ENCODE measurements at places on chromosomes 1 and 21.

GRCh38 chr1:30950053-30950452 is 41.5 kb upstream of the SDC3 start:
- DNase-seq, result no peak

DNA sequence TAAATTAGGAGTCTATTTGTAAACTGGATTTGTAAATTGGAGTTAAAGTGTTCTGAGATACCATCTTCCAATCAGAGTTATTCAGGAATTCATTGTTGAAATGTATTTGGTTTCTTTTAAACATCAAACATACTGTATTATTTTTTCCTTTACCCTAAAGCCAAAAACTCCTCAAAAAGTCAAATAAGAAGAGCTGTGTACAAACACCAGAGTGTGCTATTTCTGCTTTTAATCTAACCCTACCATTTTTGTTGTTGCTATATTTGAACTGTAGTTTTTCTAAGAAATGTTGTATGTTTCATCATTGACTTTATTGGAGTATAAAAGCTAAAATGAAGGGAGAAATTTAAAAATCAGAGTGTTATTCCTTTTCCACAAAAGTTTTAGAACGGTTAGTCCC is 35.8 kb downstream of the SLC30A7 start:
- DNase-seq, result no peak

- no peak for DNase-seq
These were observed 910 bp downstream of the LCE3A start for GRCh38 chr1:152621993-152622392.

DNA sequence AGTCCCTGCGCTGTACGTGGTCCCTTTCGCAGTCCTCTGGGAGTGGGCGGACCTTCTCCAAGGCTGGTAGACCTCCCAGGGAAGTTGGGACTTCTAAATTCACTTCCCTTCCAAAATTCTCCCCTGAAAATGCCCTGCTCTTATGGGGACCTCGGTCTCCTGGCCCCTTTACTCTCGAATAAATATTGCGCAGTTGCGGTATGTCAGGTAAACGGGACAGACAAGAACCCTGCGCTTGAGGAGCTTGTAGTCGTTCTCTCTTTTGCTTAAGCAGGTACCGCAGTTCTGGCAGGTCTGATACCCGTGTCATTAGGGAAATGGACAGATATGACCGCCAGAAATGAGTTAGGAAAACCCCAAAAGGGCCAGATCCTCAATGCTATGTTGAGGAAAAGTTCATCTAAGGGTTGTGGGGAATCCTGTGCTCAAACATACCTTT is 561 bp downstream of the KIF2C start:
- no peak for DNase-seq

DNA sequence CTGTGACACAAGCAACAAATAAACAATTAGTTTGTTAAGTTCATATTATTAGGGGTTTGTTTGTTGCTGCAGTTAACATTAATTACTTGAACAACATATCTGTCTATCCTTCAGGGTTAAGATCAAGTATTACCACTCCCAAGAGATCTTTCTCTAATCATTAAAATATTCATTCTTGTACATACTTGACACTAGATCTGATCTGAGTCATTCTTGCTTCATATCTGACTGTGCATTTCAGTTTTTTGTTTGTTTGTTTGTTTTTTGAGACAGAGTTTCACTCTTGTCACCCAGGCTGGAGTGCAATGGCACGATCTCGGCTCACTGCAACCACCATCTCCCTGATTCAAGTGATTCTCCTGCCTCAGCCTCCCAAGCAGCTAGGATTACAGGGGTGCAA is 613.3 kb upstream of the PLXNA2 start:
- no peak for DNase-seq

GRCh38 chr21:33972539-33972938 is 56.9 kb upstream of the ATP5PO start:
- DNase-seq, result no peak

GRCh38 chr1:202280595-202280994 is 61.1 kb downstream of the UBE2T start:
- no peak for DNase-seq

DNA sequence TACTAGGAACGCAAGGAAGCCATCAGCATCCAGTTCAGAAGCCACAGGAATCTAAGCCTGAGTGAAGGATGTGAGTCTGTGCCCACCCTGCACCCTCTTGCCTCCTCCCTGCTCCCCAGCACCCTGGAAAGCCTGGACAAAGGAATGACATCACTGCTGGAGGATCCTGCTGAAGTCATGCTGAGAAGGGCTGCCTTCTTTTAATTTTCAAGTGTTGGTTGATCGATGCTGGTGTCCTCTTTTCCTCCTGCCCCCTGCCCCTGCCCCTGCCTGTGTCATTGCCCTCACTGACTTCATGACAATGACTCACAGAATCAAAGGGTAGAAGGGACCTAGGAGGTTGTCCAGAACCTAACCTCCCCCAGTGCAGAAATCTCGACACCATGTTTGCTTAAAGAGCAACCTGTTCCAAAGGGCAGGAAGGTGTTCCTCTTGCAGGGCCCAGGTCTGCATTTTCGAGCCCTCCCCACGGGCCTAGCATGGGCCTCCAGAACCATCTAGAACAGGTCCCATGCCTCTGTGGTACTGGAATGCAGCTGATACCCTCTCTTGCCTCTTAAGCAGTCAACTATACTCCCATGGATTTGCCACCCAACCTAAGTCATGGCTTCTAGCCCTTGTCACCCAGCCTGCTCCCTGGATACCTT is 9.6 kb downstream of the DHRS3 start:
- DNase-seq, result no peak

DNA sequence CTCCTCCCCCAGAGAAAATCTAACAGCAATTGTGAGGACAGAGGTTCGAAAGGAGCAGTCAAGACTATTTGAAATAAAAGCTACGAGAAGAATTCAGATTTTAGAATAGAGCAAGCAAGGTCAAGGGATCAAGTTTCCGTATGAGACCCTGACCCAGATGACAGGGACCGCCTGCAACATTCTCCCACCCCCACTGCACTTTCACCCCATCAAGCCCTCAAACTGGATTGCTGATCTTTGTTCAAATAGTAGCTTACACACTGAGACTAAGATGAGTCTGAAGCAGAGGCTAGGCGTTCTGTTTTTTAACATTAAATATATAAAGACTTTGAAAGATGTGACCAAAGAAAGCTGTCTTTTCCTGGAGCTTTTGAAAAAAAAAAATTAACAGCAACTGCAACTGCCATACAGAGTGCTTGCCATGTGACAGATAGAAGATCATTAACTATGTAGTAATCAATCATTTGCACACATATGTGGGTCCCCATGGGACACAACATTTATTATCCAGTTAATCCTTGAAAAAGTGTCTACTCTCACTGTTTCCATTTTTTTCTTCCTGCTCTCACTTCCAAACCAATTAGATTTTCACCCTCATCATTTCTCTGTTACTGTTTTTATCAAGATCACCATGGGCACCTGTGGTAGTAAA is 120.0 kb downstream of the GRIK1 start:
- DNase-seq, result no peak

GRCh38 chr1:46062651-46063319 is 69.6 kb downstream of the PIK3R3 start:
- peak; percentile 39 for DNase-seq

DNA sequence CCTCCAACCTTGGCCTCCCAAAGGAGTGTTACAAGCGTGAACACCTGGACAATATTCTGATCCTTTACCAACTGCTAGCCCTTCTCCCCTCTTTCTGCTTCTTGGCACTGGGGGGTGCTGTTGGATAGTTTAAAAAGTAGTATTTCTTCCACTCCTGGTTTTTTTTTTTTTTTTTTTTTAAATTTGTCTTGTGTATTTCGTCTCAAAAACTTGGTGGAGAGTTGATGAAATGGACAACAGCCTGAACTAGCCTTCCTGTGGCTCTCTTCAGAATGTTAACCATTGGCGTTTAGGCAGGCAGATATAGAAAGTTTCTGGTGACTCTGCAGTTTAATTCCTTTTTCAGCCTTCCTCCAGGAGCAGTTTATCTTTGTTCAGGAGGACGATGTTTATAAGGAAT is 69.7 kb upstream of the USP24 start:
- DNase-seq, result no peak

DNA sequence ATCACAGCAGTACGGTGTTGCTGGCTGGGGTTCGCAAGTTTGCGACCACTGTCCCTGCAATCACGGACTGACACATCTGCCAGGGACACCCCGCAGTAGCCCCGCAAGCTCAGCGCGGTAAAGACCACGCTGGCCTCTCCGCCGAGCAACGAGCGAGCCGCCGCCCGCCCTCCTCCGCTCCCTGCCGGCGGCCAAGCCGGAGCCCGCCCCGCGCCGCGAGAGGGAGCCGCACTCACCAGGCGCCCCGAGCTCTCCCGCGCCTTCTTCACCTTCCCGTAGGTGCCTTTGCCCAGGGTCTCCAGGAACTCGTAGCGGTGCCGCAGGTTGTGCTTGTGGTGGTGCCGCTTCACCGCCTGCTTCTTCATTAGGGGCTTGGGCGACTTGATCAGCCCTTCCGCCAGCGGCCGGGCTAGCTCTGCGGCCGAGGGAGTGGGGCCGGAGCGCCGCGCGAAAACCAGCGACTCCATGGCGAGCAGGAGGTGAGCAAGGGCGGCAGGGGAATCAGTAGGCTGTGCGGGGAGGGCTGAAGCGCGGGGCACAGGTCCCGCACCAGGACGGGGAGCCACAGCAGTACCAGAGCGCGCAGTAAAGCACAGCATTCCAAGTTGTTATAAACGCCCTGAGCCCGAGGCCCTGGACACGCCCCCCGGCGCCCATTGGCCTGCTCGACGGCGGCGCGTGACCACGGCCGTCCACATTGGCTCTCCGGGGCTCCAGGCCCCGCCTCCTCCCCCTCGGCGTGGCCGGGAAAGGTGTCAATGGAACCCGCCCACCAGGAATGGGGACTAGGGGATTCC is at the start of gene NUAK2:
TSS of gene NUAK2 (minus strand) at position 584 of the 797 bp plus-strand sequence. CDS start at position 467, 117 bp downstream.
- peak; percentile 47 for DNase-seq

DNA sequence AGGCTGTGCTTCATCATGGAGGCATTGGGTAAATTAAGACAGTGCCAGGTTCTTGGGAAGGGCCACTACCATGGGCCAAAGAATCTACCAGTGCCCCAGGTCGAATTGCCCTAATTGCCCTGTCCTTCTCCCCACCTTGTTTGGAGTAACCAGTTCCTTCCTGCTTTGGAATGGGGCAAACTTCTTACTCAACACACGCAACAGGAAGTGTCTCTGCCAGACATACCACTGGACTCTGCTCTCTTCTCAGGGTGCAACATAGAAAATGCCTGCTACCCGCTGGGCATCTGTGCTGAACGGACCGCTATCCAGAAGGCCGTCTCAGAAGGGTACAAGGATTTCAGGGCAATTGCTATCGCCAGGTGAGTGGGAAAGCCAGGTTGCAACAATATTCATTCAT is 15.8 kb downstream of the CDA start:
- DNase-seq, result no peak

DNA sequence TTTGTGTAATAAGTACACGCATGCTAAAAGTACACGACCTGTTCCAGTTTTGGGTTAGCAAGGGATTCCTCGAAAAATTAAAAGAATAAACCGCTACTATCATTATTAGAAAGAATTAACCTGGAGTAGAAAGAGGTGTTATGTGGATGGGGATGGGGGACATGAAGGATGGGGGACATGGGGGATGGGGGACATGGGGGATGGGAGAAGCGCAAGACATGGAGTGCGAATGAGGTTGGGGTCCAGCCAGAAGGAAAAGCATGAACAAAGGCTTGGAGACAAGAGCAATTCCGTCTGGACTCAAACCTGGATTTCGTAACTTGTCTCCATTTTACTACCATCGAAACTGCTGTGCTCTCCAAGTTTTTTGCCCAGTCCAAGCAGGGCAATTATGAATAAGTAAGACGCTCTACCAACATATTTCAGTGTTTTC is 591 bp upstream of the KDM1A start:
- DNase-seq, result no peak

DNA sequence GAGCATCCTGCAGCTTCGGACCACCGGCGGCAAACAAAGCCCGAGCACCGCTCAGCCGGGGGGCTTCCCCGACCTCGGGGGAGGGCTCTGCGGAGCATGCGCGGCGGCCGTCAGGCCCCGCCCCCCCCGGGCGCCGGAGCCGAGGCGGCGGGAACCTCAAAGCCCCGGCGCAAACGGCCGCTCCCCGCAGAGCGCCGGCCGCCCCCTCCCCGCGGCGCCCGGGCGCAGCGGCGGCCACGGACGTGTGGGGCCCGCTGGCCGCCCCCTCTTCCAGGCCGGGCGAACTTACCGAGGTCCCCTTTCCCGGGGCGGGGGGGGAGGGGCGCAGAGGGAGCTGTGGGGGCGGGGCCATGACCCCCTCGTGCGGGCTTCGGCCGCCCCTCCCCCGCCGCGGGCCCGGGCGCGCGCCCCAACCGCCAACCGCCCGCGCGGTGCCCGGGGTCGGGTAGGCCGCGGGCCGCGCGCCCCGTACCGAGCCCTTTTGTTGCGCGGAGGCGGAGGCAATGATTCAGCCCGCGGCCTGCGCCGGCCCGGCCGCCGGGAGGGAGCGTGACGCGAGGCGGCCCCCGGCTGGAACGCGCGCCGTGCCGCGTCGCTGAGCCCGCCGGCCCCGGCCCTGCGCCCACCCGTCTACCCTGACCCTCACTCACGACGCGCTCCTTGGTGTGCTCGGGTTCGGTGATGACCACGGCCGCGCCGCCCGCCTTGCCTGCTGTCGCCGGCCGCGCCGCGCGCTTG is 1.7 kb downstream of the RCC2 start:
- DNase-seq, result peak; percentile 42

DNA sequence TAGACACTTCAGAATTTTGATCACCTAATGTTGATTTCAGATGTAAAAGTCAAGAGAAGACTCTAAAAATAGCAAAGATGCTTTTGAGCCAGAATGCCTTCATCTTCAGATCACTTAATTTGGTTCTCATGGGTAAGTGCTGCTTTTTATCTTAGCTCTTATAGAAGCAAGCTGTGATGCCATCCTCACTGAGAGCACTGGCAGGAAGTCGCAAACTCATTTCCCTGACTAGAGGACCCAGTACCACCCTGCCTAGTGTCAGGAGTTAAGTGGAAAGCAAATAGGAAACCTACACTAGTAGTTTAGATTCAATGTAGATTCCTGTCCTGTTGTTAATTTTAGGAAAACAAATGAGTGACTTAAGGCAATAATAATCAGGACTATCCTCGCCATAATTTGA is 12.1 kb downstream of the IFNAR2 start:
- DNase-seq, result no peak

- DNase-seq, result no peak
These were observed 398.9 kb downstream of the MATN1 start for GRCh38 chr1:30324251-30325084.

GRCh38 chr1:101282314-101283038 is 45.7 kb downstream of the S1PR1 start:
- DNase-seq, result no peak

DNA sequence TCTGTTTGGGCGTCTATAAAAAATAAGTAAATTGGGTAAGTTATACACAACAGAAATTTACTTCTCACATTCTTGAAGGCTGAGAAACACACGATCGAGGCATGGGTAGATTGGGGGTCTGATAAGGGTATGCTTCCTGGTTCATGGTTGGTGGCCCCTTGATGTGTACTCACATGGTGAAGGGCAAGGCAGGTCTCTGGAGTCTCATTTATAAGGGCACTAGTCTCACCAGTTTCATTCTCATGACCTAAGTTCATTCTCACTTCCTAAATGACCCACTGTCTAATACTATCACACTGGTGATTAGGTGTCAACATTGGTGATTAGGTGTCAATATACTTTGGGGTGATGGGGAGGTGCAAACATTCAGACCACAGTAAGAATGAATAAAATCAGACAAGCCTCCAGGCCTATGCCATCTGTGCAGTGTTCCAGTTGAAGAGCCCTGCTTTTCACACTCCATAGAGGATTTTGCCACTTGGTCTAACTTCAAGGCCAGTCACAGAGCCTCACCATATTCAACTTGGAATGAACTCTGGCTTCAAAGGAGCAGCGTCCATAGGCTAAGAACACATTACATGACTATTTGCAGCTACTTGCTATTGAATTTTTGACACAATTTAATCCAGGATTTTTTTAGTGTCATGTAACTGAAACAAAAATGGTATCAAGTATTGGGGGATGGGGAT is 2.5 kb upstream of the GBP4 start:
- no peak for DNase-seq

Data from activated CD4-positive, alpha-beta T cell treated with anti-CD3 and anti-CD28 coated beads, Interleukin-2, amount 50 U/mL, for 24 hours (primary cell).